Chondrocyte (in vitro differentiated cells): ENCODE measurements at places on chromosomes 6 and 20. TPM values are rescaled to one million over a fixed set of nuclear protein-coding genes. Genes with fewer than 3 reads are reported as not detected.

DNA sequence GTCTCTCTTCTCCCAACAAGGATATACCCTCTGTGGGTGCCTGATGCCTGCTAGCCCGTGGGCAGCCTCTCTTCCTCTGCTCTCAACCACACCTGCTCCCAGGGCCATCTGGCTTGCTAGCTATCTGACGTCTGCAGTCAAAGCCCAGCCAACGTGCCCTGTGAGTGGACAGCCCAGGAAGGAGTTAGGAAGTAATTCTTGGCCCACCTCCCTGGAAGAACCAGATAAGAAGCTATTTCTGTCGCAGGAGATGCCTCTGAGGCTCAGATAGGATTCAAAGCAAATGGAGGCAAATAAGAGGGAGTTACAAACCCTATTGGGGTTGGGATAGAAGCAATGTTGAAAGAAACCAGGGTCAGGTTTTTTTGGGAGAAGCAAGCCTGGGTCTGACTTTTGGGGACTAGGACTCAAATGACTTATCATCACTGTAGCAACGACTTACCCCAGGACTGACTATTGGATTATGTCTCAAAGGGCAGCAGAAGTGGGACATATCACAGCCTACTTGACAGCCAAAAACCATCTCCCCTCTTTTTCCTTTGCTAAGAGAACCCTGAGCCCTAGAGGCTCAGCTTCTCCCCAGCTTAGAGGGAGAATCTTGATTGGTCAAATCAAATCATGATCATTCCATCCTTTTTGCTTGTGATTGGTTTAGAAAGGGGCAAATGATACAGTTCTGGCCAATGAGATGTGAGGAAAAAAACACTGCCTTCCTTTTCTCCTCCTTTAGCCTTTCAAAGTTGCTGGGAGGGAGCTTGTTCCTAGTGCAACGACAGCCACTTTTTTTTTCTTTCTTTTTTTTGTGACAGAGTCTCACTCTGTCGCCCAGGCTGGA lies 18.0 kb upstream of the CDK5RAP1 start:
- DNase-seq, result no peak

Gene DEFB124
- total RNA-seq, result not detected in 3 replicates

DNA sequence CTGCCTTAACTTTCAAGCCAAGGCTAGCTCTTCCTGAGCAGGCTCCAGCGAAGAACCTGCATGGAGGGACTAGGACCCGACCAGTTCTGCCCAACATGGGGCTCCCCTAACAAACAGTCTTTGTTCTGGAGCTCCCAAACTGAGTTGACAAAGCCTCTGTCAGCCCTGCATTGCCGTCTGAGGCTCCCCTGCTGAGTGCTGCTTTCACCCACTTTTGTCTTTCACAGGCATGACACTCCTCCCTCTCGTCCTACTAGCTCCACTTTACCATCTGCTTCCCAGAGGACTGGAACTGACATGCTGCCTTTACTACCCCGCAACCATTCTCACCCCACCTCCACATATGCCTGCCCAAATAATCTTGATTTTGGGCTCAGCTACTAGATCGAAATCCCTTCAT lies 45.1 kb upstream of the B4GALT5 start:
- DNase-seq, result no peak

DNA sequence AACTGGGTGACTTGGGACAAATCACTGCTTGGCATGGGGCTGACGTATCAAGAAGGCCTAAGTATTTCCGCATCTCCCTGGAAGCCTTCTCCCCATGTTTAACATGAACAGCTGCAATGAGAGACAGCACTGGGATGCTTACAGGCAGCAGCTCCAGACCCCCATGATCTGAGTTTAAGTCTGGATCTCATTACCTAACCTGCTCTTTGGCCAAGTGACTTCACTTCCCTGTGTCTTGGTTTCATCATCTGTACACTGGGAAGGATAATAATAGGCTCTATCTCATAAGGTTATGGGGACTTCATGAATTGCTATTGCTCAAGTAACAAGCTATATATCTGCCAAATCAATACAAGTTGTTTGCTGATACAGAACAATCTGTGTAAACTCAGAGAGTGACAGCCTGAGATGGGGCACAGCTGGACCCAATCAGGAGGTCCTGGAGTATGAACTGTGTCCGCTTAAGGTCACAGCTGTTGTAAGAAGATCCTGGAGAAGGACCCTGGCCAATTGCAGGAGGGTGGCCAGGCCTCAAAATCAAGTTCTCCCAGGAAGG lies 56.0 kb downstream of the TGM2 start:
- no peak for DNase-seq

Gene RNF217
- 51.5 to 72.5 TPM (median 54.6 TPM) in 3 replicates for total RNA-seq

Gene GSTA2
- not detected in 3 replicates for total RNA-seq

DNA sequence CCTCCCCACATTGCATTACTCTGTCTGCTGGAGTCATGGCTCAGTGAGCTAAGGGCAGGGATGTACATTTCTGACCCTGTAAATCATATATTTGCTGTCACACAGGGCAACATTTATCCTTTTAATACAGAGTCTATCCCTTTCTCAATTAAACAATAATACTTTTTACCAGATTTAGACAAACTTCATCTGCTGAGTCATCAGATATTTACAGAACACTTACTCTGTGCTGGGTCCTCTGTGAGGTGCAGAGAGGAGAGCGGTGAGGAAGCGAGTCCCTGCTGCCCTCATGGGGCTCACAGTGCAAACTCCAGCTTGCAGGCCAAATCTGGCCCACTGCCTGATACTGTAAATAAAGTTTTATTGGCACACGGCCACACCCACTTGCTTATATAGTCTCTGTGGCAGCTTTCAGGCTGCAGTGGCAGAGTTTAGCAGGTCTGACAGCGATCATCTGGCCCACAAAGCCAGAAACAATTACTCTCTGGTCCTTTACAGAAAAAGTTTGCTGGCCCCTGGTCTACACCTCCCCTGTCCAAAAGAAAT lies 144.5 kb downstream of the CDH26 start:
- no peak for DNase-seq

Gene ZSWIM3
- 3.4 to 4.9 TPM (median 3.9 TPM) in 3 replicates for total RNA-seq

Gene OLIG3
- total RNA-seq, result not detected in 3 replicates

GRCh38 chr6:100305209-100305869 lies 159.4 kb downstream of the SIM1 start:
- no peak for DNase-seq

GRCh38 chr6:148700741-148701311 lies 46.0 kb upstream of the UST start:
- DNase-seq, result no peak

Gene MAD2L1BP
- total RNA-seq, result 14.3 to 24.9 TPM (median 22.8 TPM) in 3 replicates

Gene GSTA3
- total RNA-seq, result not detected in 3 replicates

Gene LYRM4
- 18.0 to 23.9 TPM (median 23.3 TPM) in 3 replicates for total RNA-seq

GRCh38 chr6:78598966-78599365 lies 268.4 kb upstream of the IRAK1BP1 start:
- DNase-seq, result no peak

Gene PET117
- total RNA-seq, result 8.2 to 13.9 TPM (median 10.0 TPM) in 3 replicates

DNA sequence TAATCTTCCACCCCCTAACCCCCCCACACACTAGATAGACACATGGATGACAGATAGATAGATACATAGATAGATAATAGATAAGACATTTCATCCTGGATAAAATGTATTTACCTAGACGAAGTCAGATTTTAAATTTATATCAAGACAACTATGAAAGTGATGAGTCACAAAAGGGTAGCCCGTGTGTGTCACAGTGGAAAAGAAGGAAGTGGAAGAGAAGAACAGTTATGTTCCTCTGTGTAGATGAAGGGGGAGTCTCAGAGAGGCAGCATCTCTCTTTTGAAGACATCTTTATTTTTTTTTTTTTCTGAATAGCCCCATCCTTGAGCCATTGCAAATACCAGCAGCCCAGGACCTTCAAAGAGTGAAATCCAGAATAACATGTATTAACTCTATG lies 121.7 kb upstream of the VGLL2 start:
- DNase-seq, result no peak

DNA sequence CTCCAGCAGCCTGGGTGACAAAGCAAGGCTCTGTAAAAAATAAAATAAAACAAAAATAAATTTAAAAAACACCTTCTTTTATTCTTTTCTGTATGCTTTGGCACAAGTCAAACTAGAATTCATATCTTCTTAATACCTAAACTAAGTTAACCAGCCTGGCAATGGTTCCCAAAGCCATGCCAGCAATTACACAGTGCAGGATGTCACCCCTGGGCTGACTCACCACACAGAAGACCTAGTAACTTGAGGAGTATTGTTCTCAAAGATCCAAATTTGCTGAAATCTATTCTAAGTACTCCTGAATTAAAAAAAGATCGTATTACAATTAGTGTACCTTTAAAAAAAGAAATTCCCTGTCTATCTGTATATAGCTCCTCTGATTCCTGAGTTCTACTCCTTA lies 162.7 kb upstream of the SGK1 start:
- no peak for DNase-seq

Gene CDK5RAP1
- total RNA-seq, result 21.7 to 28.3 TPM (median 26.1 TPM) in 3 replicates

GRCh38 chr6:20377623-20378265 lies 23.9 kb upstream of the E2F3 start:
- DNase-seq, result no peak

- no peak for DNase-seq
These were observed 423.6 kb upstream of the PLCB4 start for GRCh38 chr20:8645326-8645725.

GRCh38 chr6:155916846-155917624 lies 461.4 kb upstream of the NOX3 start:
- no peak for DNase-seq

- DNase-seq, result peak; percentile 38
These were observed 11.9 kb downstream of the CD40 start for GRCh38 chr20:46129955-46130481.

GRCh38 chr6:3881711-3882421 lies 32.7 kb downstream of the FAM50B start:
- DNase-seq, result no peak

DNA sequence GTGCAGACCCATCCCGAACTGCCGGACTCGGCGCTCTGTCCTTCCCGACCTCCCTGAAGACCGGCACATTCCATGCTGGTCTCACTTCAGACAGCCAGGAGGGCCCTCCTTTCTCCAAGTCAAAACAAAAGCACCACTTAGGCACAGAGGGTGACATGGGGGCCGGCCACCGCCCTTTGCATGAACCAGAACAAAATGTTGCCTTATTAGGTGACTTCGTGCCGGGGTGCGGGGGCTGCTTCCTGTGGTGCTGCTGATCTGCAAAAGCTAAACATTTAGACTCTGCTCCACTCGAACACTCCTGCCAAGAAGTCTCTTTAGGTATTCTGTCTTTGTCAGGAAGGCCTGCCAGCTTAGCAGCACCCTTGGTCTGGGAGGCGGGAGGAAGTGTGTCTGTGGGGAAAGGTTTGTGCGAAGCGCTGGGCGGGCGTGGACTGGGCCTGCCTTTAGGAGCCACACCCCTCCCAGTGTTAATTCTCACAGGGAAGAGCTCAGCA lies 133.8 kb downstream of the SMOC2 start:
- no peak for DNase-seq
